ENCODE measurements at places on chromosomes 4 and X. TPM values are rescaled to one million over a fixed set of nuclear protein-coding genes. Genes with fewer than 3 reads are reported as not detected.
A peak's percentile ranks its signal among the peaks of the same experiment; 100 is the strongest.

Gene SPANXN4
- not detected for polyA plus RNA-seq

DNA sequence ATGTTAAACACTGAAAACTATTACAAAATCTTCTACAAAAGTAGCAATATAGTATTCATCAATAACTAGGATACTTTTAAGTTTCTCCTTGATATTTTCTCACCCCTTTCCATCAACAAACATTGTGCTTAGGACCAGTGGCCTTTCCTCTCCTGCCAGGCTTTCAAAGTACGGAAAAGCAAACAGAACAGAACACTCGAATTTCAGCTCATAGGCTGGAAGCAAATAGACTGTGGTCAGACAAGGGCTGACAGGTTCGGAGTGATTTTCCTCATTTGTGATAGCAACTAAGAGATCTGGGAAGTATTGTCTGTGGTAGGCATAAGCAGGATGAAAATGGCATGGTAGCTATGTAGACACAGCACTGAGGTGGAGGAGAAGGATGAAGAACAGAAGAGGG lies 68.6 kb upstream of the SORBS2 start:
- peak; percentile 54 for DNase-seq

GRCh38 chr4:113285501-113285900 lies 236.0 kb downstream of the ANK2 start:
- no peak for DNase-seq

Gene CTAG1B
- not detected for polyA plus RNA-seq

GRCh38 chrX:137052643-137053235 lies 18.9 kb upstream of the GPR101 start:
- no peak for DNase-seq

DNA sequence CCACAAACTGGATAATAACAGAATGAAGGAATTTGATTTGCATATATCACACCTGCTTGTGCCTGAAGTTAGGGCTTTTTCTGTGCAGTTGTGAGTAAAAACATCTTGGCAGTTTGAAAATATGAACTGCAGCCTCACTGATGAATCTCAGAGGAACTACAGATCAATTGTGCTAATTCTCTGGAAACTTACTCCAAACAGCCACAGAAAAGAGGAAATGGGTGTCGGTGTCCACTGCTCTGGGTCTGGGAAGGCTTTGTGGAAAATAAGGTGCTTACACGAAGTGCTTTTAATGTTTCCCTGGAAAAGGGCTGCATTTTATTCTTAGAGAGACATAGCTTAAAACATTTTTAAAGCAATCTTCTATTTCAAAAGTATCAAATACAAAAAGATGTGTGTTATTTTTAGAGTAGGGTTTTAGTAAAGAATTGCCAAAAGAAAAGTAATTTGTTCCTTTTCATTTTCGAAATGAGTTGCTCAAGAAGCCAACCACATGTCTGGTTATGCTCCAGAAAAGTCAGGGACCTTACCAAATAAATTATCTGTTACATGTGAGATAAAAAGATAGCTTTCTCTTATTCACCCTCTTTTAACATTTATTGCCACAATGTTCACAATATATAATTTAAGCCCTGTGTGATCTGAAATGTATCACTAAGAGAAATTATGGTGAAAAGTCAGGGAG lies 240.1 kb downstream of the FRAS1 start:
- no peak for DNase-seq

Gene ANKRD17
- 6.9 TPM for polyA plus RNA-seq

GRCh38 chr4:99893839-99894160 lies 427 bp downstream of the LAMTOR3 start:
- no peak for DNase-seq

Gene RS1
- not detected for polyA plus RNA-seq

DNA sequence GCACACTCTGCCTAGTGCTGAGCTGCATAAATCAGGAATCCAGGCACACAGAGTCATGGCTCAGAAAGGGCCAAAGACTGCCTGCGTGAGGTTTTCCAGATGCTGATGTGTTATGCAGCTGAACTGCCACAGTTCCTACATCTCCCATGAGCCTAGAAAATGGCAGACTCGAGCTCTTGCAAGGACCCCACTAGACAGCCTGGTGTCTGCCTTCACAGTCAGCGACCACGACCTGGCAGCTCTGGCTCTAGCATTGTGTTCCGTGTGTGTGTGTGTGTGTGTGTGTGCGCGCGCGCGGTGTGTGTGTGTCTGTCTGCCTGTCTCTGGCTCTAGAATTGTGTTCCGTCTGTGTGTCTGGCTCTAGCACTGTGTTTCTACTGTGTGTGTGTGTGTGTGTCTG lies 203.6 kb upstream of the AGTR2 start:
- DNase-seq, result no peak

GRCh38 chr4:187258651-187259401 lies 535.2 kb upstream of the FAT1 start:
- no peak for DNase-seq
